ENCODE measurements at places on chromosomes 2 and 18.

GRCh38 chr2:123916531-123916930 is 108.6 kb upstream of the CNTNAP5 start:
- DNase-seq, result no peak

- DNase-seq, result no peak
These were observed 36.8 kb downstream of the DRC1 start for GRCh38 chr2:26438526-26438925.

DNA sequence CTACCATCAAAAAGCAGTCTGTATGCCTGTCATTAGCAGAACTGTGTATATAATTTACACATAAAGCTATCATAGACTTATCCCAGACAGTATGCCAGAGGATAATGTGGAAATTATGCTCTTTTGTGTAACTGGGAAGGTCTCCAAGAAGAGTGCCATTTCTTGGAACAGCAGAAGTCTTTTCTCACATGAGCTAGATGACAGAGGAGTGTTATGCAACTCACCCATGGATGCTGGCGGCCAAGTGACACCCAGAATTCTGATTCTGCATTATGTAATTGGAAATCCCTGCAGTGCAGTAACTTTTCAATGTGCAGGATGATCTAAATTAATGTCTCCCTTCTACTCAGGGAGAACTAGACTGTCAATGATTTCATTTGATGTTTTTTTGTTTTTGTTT is 160.0 kb downstream of the UBE2E3 start:
- DNase-seq, result no peak

DNA sequence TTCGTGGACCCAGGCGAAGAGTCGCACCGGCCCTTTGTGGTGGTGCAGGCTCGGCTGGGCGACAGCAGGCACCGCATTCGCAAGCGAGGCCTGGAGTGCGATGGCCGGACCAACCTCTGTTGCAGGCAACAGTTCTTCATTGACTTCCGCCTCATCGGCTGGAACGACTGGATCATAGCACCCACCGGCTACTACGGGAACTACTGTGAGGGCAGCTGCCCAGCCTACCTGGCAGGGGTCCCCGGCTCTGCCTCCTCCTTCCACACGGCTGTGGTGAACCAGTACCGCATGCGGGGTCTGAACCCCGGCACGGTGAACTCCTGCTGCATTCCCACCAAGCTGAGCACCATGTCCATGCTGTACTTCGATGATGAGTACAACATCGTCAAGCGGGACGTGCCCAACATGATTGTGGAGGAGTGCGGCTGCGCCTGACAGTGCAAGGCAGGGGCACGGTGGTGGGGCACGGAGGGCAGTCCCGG is 3.5 kb downstream of the INHBB start:
- DNase-seq, result no peak

GRCh38 chr2:88807237-88807962 is 115.9 kb downstream of the RPIA start:
- DNase-seq, result no peak

GRCh38 chr2:36582538-36582937 is 15.4 kb downstream of the FEZ2 start:
- DNase-seq, result no peak

DNA sequence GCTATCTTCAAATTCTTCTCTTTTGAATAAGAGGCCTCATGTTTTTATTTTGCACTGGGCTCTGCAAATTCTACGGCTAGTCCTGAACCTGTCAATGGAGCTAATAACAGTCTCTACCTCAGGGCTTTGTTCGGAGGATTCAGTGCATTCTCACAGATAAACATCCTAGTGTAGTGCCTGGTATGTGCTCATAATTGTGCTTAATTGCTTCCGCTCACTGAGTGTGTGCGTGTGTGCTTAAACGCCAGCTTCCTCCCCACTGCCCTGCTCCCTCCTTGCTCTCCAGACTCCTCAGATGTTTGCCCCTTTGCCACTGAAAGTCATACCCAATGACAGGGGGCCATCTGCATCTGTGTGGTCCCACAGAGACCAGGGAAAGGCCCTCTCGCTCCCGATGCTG is 6.7 kb downstream of the GYPC start:
- DNase-seq, result no peak

DNA sequence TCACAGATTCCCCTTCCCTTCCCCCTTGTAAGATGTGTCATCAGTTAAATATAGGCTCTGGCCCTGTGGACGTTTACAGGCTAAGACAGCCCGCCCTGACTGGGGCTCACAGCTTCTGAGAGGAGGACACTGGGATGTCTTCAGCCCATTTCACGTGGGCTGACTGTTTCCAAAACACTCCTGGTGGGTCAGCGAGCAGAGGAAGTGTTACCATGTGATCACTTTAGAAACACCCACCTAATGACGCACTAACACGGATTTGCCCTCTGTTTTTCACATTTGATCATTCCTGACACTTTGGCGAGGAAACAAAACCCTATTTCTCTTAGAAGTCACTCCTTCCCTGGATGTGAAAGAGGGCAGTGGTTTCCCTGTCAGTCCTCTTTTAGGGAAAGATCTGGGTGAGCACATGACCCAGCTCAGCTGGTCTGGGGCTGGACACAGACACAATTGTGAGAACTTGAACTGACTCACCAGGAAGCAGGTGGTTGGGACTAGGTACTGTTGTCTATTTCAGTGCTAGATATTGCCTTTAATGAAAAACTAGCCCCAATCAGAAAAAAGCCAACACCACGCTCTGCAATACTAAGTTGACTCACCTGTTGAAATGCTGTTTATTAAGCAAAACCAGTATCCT is 38.8 kb downstream of the BMP10 start:
- peak; percentile 94 for DNase-seq

GRCh38 chr2:236915726-236916125 is 170.0 kb upstream of the COPS8 start:
- DNase-seq, result no peak

- DNase-seq, result no peak
These were observed 9.0 kb upstream of the SLC20A1 start for GRCh38 chr2:112636605-112637288.

DNA sequence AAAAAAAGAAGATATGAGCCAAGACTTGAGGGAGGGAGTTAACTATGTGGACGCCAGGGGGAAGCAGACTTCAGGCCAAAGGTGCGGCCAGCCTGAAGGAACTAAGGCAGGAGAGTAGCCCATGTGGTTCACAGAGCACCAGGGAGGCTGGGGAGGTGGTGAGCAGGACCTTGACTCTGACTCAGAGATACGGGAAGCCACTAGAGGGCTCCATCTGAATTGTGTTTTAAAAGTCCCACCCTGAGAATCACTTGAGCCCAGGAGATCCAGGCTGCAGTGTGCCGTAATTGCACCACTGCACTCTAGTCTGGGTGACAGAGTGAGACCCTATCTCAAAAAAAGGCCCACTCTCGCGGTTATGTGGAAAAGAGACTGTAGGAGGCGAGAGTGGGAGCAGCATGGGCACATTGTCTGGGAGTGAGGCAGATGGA is 12.3 kb downstream of the CEP192 start:
- peak; percentile 33 for DNase-seq

DNA sequence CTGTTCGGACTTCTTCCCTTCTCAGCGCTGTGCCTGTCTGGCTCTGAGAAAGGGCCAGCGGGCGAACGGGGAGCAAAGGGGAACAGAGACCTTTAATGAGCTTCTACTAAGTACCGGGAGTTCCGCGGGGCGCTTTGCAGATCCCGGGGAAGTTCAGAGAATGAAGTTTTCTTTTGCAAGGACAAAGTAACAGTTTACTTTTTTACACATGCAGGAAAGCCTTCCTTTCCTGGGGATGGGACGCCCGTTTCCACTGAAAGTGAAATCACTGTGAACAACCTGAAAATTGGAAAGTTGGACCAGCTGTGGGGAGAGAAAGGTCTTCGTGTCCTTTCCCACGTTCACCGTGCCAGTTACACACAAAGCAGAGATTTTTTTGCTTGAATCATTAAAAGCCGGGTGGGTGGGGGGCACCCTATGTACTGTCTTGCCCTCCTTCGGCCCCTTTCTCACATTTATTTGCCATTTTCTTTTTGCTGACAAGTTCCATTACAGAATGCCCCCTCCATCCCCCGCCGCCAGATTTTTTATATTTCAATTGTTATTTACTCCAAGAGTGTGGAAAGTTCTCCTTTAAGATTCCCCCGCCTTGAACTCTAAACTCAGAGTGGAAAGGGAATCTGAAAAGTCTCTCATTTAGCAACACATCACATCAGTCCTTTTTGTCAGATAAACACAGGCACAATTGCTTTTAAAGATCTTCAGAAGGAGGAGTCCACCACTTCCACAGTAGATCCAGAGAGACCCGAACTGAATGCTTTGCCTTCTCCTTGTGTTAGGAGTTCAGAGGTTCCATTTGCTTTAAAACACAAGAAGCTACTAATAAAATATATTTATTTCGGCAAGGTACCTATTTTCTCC is 1.1 kb upstream of the FN1 start:
- no peak for DNase-seq

- no peak for DNase-seq
These were observed 1.4 kb downstream of the HTR2B start for GRCh38 chr2:231123362-231123898.

DNA sequence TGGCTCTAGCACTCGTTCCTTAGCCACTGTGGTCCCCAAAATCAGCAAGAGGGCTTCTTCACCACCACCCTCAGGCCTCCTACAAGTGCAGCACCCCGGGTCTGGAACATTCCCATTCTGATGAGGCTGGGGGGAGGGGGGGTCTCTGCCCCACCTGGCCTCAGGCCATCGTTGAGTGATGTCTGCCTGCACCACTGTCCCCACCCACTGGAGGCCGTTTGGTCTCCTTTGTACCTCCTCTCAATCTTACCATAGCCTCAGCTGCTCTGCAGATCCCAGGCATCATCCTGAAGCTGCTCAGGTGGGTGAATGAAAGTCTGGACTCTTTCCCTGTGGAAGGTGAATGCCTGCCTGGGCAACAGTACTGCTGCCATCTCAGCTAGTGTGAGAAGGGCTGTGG is 42.3 kb downstream of the WDR75 start:
- DNase-seq, result no peak

DNA sequence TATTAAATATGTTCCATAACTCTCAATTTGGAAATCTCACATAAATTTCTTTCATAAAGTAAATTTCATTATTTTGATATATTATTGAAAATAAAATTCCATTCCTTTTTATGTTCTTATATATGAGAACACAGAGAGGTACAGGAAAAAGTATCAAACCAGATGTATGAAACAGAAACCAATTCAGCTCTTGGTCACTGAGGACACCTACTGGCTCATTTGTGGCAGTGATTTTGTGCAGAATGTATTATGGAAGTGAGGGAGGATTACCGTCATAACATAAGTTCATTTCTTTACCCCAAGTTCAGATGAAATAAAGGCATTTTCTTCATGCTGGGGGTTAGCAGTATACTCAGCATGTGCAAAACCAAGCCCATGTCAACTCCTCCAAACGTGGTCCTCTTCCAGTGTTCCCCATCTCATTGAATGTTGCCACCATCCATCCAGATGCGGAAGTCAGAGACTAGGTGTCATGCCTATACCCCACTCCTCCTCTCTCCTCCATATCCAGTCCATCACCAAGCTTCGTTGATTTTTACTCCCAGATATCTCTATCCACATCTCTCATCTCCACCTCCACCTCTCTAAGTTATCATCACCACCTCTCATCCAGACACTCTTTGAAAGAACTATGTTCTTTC is 41.7 kb upstream of the MALL start:
- peak; percentile 76 for DNase-seq

DNA sequence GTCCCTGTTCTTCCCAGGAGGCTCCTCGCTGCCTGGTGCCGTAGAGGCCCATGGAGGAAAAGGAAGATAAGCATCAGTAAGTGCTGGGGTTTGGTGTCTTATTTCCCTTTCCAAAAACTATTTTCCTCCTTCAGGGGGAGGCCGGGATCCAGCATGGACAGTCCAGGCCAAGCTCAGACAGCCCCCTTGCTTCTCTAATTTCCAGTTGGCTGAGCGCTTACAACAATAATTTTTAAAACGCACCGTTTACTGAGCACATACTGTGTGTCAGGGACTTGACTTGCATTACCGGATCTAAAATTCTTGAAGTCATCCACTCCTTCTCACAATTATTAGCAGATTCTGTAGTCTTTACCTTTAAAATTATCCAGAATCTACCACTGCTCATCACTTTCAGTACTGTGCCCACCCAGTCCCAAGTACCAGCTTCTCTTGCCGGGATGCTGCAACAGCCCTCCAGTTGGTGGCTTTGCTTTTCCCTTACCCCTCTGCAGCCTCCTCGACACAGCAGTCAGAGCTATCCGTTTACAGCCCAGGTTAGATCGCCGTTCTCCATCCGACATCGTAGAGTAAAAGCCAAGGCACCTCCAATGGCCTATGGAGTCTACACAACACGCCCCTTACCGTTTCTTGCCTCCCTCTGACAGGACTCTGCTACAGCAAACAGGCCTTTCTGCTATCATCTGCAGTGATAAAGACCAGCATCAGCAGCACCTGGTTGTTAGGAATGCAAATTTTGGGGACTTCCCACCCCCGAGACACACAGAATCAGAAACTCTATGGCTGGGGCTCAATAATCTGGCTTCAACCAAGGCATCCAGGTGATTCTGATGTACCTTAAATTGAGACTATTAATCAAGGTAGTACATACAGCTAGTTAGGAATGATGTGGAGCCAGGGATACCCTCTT is 75.2 kb upstream of the TSPYL6 start:
- DNase-seq, result no peak

GRCh38 chr2:176380341-176380740 is 111.1 kb downstream of the MTX2 start:
- no peak for DNase-seq

DNA sequence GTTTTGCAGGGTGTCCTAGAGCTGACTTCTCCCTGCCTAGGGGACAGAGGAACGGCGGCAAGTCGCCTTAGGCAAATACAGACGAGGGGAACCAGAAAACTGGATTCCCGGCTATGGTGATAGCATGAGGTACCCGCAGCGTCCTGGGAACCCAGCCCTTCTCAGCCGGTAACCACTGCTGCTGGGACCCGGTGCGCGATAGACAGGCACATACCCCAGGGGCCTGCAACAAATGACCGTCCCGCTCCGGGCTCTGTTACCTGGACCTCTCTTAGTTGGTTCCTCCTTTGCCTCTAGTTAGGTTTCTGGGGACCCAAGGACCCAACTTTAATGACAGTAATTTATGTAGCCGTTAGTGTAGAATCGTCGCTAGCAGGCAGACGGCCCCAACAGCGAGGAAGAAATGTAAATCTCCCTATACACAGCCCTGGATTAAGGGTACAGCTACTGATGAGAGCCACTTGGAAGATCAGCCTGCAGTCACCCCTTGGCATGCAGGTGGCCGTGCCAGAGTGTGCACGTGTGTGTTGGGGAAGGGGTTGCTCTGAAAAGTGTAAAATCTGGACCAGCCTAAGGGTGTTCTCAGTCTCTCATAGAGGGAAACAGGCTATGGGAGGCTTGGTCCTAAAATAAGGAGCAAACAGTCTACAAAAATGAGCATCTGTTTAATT is 819 bp upstream of the SERPINE2 start:
- DNase-seq, result no peak

DNA sequence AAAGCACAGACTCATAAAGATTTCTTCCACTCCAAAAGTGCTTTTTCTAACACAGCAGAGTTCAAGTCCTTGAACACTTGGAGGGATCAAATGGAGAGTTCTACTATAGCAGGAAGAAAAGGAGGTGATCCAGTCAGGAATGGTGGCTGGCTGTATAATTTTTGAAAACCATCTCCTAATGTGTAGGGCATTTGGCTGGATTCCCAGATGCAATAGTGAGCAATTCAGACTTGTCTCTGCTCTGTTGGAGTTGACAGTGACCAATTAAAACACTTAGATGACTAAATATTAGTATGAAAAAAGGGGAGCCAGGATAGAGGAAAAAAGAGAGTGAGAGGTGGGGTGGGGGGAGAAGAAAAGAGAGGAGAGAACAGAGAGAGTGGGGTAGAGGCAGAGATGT is 5.3 kb upstream of the G6PC2 start:
- DNase-seq, result no peak
